ENCODE measurements at places on chromosomes 16 and 17.

DNA sequence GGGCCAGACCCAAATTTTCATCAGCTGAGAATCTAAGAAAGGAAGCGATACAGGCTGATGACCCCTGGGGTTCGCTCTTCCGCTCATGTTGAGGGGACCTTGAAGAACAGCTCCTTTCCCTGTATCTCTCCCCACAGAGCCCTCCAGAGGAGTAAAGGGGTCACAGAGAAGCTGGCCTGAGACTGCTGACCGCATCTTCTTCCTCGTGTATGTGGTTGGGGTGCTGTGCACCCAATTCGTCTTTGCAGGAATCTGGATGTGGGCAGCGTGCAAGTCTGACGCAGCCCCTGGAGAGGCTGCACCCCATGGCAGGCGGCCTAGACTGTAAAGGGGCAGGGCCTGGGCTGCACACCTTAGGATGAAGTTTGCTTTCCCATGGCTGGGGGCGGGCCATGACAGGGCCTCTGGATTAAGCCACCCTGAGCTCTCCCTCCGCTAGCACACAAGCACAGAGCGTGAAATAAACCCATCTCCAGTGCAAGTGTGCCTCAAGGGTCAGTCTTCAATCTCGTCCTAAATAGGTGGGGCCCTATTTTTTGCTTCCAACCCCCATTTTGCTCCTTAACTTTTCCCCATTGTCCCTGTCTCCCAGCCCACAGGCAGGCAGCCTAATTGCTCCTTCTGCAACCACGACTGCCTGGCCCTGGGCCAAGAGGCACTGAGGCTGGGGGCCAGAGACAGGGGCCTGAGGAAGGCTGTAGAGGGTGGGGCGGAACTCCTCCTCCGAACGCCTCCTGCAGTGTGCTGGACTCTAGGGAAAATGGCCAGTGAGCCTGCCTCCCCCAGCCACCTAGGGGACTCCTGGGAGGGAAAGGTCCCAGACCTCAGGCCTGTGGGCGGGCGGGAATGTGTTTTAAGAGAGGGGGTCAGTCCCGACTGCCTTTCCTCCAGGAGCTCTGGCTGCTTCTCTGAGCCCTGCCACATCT, 3.6 kb downstream of the ZACN start:
- no peak for DNase-seq

GRCh38 chr16:88379694-88380040, 3.1 kb upstream of the ZNF469 start:
- DNase-seq, result no peak

DNA sequence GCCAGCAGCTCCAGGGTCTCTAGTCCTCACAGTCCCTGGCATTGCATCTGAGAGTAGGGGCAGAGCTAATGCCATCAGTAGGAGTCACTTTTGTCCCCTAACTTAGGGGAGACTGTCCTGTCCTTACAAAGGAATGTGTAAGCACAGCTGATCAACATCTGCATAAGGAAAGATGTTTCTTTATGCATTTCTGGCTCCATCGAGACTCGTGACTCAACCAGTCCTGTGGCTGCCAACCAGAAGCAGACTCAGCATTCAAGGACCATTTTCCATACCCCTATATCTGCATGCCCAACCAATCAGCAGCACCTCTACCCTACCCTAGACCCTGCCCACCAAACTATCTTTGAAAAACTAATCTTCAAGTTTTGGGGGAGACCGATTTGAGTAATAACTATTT, 8.2 kb upstream of the MPP2 start:
- no peak for DNase-seq

DNA sequence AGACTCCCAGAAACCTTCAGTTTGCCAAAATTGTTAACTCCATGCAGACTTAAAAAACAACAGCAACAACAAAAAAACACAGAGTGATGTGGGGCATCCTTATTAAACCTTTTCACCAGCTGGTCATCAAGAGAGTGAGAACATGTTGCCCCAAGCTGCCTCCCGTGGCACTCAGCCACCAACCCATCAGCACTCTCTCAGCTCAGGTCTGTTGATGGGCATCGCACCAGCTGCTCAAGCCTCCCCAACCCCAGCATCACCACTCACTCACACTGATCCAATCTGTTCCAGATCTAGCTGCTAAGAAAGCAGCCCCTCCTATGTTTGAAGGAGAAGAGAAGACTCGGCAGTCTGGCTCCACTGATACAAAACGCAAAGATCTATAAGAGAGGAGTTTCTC, 46.8 kb downstream of the SLC39A11 start:
- DNase-seq, result no peak

GRCh38 chr16:85252461-85252860, 140.2 kb upstream of the CIBAR2 start:
- DNase-seq, result no peak

DNA sequence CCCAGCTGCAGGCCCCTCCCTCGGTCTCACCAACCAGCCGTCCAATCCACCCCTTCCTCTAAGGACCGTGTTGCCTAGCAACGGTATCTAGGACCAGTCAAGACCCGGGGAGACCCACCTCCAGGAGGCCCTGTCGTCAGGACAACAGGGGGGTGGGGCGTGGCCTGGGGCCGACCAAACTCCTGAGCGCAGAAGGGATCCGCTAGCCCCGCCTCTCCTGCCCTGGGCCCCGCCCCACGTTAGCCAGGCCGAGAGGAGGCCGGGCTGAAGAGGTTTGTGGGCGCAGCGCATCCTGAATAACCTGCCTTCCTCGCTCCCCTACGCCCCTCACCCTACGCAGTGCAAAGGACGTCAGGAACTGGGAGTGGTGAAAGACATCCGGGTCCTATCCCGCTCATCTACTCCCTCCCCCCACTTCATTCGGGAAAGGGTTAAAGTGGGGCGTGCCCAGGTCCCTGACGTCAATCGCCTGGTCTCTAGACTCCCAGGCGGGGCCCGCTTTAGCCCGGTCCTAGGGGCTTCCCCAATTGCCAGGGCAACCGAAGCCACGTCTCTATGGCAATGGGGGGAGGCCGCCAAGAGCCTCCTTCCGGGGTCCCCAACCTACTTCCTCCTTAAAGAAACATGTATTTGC, 14.7 kb downstream of the DLG4 start:
- DNase-seq, result peak; percentile 67

DNA sequence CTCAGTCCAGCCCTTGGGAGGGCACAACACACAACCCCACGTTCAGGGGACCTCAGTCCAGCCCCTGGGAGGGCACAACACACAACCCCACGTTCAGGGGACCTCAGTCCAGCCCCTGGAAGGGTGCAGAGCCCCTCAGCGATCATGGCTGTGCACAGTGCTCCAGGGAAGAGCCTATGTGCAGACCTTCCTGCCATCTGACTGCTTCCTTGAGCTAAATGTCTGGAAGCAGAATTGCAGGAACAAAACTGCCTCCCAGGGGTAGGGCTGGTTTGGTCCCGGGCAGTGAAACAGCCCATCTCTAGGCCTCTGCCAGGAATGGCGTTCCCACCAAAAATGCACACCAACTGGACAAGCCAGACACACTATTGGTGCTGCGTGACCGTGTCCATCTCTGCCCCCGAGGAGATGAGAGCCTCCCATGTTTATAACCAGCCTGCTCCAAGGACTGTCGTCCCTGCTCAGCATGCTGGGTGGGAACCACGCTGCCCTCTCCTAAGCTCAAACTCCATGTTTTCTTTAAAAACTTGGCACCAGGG, 44.0 kb downstream of the ZNF276 start:
- no peak for DNase-seq

DNA sequence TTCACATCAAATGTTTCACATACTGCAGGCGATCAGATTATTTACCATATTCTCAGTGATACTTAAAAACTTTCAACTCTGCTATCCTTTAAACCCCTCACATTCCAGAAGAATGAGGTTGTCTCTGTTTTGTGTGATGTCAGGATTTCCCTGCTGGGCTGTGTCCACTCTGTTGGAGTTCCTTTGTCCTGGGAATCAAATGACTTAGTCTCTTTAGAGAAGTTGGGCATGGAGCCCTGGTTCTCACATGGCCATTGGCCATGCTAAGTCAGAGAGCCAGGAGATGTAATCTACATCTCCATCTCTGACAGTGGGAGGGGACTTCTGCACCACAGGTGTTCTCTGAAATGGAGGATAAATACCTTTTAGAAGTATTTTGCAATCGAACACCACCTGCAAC, 205.1 kb upstream of the MAF start:
- DNase-seq, result no peak

DNA sequence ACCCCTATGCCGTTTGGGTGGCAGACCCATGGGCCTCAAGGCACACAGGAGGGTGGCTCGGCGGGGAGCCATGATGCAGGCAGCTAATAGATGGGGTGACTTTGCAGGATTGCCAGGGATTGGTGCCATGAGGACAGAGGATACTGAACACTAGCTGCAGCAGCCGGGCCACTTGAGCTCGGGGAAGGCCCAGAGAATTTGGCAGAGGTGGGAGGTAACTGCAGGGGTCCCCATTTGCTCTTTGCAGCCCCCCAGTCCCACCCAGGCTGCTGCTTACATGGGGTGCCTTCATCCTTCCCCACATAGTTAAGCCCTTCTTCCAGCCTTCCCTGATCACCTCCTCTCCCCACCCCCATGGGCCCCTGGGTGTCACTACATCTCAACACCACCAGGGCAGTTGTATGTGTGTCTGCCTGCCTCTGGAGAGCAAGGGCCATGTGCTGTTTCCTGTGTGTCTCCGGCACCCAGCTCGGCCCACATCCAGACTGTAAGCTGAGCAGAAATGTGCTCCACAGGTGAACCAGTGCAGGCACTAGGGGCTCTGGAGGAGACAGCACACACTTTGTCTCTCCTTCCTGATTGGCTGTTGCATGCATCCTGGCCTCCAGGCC, 52.0 kb downstream of the SREBF1 start:
- peak; percentile 7 for DNase-seq

- peak; percentile 10 for DNase-seq
Observed at GRCh38 chr16:75250809-75251279, 580 bp downstream of the BCAR1 start.

All from Kasumi-1 (cell line).